Esophagus muscularis mucosa (tissue), 4 donors: ENCODE measurements at places on chromosomes 5 and 9.

DNA sequence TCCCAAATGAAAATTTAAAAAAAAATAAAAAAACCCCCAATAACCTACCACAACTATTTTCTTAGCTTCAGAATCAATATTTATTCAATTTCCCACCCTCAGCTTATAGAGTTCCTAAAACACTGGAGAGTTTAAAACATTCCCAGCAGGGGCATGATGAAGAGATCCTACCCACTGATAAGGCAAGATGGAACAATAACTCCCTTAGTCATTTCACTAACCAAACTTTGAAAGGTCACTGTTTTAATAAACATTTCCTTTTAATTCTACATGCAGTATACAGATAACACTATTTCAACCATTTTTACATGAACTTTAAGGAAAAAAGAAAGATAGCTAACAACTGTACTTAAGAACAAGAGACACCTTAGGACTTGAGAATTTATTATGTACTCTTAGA is 34.9 kb upstream of the ACOT12 start:
- DNase-seq: no peak

- DNase-seq: no peak
Measured at GRCh38 chr9:121459513-121459912, 40.1 kb downstream of the GGTA1 start.

DNA sequence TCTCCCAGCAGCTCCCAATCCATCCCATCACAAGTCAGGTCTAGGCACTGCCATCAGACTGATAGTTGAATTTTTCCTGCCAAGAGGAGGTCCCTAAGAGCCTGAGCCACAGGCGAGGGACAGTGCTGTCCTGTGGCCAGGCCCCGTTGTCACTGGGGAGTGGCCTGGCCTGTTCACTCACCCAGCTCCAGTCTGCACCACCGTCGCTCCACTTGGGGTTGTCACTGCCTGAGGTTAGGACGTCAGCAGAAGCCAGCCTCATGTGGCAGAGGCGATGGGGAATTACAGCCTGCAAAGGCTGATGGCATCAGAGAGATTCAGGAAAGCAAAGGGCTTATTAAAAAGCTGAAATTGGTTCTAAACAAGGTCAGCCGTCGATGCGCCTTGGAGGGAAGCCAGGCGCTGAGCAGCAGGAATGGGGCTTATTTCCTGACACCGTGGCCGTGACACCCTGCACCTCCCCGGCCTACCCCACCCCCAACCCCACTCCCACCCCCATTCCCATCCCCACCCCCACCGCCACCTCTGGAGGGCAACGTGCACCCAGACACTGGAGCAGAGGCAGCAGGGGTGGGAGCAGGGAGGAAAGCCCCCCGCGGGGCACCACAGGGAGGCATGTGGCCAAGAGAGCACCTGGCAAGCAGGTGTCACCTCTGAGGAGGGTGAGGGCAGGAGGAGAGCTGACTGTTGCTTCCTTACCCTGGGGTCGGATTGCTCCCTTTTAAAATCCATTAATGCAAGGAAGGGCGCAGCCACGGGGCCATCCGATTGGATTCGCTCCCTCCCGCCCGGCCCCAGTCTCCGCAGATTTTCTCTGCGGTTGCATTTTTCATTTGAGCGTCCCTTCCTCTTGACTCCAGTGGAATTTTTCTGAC is 3.1 kb upstream of the DBH start:
- no peak for DNase-seq

- no peak for DNase-seq
Measured at GRCh38 chr5:150309101-150309885, 6.6 kb upstream of the ARSI start.

- no peak for DNase-seq
Measured at GRCh38 chr9:91342575-91342974, 19.1 kb downstream of the AUH start.

DNA sequence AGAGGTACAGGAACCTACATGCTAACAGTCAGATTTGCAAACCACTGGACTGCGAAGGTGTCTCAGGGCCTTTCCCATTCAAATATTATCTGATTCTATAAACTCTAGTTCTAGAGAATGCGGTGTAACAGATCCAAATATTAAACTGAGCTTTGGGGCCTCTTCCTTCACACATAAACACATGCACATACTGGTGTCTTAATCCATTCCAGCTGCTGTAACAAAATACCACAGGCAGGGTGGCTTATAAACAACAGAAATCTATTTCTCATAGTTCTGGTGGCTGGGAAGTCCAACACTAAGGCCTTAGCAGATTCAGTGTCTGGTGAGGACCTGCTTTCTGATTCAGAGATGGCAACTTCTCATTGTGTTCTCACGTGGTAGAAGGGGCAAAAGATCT is 30.2 kb downstream of the RETREG1 start:
- DNase-seq: no peak

DNA sequence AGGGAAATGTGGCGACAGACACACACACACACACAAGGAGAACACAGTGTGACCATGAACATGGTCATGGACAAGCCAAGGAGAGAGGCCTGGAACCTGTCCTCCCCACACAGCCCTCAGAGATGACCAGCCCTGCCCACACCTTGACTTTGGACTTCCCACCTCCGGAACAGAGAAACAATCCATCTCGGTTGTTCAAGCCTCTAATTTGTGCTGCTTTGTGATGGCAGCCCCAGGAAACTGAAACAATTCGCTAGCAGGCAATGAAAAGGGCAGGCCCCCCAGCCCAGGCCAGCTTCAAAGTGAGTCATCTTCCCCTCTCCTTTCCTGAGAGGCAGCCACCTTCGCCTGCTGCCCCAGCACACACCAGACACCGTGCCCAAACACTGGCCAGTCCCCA is 47.7 kb downstream of the NSUN2 start:
- peak; percentile 82 for DNase-seq

DNA sequence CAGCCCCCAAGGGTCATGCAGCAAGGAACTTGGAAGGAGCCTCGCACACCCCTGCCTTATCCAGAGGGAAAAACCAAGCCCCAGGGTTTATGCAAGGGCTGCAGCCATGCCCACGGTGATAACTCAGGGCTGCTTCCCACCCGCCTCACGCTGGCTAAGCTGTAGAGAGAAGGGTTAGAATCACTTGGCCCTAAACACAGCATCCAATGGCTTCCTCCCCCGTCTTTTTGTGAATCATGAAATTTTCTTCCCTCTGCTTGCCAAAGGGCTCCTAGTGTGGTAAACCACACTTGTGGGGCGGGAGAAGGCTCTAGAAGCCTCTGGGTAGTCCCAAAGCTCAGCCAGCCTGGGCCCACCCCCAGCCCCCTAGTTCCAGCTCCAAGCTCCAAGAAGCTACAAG is 55.9 kb upstream of the ORM1 start:
- no peak for DNase-seq

GRCh38 chr5:56717253-56717987 is 97.9 kb upstream of the MAP3K1 start:
- DNase-seq: no peak

GRCh38 chr5:97042996-97043395 is 99.4 kb downstream of the LIX1 start:
- no peak for DNase-seq

DNA sequence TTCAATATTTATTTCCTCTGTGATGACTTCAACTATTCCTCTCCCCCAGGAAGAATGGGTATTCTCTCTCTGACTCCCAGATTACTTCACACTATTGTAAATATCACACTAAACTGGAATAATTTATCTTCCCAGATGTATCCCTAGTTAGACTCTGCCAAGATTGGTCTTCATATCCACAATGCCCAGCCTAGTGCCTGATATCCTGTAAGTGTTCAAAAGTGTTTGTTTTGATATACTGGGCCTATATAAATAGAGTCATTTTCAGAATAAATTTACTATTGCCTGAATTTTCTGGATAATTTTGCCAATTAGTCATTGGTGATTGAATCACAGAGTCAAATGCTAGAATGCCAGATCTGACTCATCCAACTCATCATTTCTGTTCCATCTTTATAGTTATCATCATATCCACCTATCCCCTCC is 143.7 kb upstream of the TNC start:
- no peak for DNase-seq

- no peak for DNase-seq
Measured at GRCh38 chr9:18238752-18239447, 235.1 kb upstream of the ADAMTSL1 start.

- DNase-seq: no peak
Measured at GRCh38 chr5:57327561-57328367, 153.9 kb downstream of the GPBP1 start.

DNA sequence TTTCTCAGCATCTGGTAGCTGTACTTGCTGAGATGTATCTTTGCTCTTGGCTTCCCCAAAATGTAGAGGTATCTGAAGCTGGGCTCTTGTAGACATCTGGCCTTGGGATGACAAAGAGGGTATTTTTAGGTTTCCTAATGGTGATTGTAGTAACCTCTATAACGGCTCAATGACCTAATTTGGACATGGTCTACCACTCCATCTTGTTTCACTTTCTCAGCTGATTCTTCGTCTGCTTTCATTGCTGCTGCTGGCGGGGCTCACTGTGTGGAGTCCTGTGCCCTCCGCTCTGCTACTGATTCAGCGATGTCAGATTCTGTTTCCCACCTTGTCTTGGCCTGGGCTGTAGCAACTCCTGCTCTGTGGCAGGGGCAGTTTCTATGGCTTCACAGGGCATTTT is 12.7 kb upstream of the MARCHF11 start:
- DNase-seq: peak; percentile 77

DNA sequence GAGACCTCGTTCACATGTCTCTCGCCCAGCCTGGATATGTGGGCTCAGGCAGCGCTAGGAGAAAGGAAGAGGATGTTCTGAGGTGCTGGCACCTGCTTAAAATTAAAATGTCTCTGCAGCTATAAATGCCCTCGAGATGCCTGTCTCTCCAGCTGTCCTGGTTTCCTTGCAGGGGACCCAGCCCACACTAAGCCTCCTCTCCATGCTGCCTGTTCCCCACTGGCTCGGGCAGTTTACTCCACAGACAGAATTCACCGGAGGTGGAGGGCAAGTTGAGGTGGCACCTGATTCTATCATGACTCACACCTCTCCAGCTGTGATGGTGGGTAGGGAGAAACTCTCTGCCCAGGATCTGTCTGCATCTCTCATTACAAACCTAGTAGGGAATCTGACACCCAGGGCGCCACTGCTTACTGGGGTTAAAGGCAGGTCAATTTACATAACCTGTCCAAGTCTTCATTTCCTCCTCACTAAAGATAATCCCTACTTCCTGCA is 420.9 kb downstream of the SPOCK1 start:
- DNase-seq: no peak

GRCh38 chr5:82784521-82784920 is 292.7 kb downstream of the TMEM167A start:
- no peak for DNase-seq

DNA sequence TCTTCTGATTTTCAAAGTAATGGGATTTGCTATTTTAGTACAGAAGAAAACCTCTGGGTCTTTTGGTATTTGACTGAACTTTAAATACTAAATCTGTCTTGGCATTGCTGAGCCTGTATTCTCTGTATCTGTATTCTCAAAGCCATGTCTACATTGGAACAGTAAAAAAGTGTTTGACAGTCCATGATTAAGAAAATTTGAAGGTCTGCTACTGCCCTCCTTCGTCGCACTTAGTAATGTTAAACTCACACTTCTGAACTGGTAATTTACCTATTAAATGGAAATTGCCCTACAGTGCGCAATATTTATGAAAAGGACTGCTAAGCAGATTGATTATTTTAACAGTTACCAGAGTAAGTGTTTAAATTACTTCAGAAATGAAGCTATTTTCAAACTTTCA is 165.7 kb upstream of the SMC2 start:
- no peak for DNase-seq

DNA sequence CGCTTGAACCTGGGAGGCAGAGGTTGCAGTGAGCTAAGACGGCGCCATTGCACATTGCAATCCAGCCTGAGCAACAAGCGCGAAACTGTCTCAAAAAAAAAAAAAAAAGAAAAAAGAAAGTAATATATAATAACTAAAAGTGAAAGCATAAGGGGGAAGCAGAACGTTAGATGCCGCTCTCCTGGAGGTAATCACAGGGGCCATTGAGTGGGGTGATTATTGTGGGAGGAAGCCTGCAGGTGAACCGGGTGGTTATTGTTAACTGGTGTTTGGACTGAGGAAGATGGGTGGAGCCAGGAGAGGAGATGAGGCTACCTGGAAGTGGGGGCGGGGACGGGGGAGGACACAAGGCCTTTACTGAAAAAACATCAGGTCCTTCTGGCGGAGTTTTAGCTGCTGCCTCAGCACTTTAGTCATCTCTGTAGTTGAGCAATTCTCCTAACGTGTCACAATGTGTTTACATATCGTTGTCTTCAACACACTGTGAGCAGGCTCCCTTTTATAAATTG is 5.3 kb upstream of the TJP2 start:
- DNase-seq: no peak

DNA sequence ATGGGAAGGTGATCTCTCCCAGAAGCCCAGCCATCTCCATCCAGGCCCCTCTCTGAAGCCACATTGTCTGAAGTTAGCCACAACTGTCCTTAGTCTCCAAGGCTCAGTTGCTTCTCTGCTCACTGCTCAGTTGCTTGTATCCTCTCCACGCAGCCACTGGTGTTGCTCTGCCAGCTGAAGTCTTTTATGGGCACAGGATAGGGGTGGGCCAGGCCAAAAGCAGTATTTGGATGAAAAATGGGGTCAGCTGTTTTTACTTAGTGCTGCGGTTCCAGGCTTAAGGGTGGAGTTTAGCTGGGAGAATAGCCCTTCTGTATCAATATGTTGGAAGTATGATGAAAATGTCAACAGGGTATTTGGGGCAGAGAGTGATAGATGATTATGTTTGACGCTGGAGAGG is 168.8 kb upstream of the PPP1R2B start:
- no peak for DNase-seq

DNA sequence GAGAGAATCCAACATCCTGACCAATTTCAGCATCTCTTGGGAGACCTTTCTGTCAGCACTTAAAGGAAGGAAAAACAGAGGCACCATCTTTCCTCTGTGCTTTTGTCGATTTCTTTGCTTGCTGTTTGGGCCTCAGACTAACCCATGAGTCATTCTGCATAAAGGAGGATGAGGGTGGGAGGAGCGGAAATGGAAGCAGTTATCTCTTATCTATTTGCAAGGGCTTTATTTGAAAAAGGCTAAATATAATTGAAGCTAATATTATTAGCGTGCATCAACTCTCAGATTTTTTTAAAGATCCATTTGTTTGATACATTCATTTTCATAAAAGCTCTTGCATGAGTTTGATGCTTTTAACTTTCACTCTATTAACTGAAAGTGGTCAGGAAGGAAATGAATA is 72.9 kb downstream of the ZNF622 start:
- DNase-seq: no peak

GRCh38 chr5:109038209-109038840 is 290.6 kb downstream of the FER start:
- DNase-seq: no peak

GRCh38 chr5:67166460-67167285 is 29.9 kb downstream of the CD180 start:
- no peak for DNase-seq

DNA sequence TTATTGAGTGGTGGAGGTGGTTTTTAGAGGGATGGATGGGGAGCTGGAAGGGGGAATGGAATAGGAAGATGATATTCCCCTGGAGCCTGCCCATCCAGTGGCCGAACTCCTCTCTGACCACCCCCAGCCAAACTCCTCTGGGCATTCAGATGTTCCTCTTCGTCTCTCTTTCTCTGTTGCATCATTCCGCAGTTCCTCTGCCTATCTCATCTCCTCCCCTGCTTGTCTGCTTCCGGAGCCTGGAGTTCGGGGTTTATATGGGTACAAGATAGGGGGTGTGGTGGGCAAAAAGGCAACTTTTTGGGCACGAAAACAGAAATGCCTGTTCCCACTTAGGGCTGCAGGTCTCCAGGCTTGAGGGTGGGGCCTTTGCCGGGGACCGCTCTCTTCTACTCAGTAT is 12.2 kb upstream of the CDK5RAP2 start:
- DNase-seq: no peak
